Epithelial cell of esophagus (primary cell): ENCODE measurements at places on chromosomes 5 and 9.

GRCh38 chr9:2663461-2664173, 42.0 kb downstream of the VLDLR start:
- no peak for DNase-seq

DNA sequence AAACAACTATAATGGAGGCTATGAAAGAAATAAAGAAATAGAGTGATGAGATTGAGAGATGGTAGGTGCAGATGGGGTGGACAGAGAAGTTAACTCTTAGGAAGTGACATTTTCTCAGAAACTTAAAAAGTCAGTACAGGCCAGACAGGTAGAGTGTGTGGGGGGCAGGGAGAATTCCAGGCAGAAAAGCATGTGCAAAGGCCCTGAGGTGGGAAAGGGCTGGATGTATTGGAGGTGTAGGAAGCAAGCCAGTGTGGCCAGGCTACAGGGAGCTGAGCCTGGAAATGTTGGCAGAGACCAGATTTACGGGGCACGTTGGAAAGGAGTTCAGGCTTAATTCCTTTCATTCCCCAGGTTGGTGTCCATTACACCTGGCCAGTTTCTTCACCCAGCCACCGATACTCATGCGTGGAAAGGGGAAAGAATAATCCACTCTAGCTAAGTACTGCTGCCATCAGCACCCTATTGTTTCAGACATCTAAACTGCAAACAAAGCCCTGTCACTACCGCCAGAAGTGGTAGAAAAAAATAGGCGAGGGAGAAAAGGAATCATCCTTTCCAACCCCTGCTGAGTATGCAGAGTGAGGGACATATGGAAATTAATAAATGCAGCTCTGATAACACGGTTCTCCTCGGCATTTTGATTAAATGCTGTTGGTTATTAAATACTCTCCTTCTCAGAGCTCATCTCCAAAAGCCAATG, 116.8 kb upstream of the GPR151 start:
- no peak for DNase-seq

DNA sequence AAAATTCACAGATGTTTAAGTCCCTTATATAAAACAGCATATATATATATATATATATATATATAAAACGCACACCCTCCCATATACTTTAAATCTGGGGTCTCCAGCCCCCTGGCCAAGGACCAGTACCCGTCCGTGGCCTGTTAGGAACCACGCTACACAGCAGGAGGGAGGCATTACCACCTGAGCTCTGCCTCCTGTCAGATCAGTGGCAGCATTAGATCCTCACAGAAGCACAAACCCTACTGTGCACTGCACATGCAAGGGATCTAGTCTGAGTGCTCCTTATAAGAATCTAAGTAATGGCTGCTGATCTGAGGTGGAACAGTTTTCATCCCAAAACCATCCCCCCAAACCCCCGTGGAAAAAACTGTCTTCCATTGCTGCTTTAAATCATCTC, 9.0 kb downstream of the PSIP1 start:
- no peak for DNase-seq

DNA sequence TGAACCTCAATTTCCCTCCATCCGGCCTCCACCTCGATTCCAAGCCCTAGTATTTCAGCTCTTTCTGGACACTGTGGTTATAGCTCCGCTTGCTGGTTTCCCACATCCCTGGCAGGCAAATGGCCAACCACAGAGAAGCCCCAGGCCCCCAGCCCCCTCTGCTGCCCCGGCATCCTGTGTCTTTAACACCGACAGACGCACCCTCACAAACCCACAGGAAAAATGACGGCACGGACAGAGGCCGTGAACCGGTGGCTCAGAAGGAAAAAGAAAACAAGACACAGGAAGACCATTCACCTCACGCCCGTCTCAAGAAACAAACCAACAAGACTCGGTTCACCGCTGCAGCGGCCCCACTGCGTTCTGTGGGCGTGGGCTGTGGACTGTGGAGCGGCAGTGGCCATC, 1.5 kb upstream of the CLIC3 start:
- no peak for DNase-seq

- DNase-seq = no peak
These were observed 6.2 kb upstream of the TMEM171 start for GRCh38 chr5:73114044-73114688.

- DNase-seq = peak; percentile 64
These were observed 19.3 kb upstream of the SMIM32 start for GRCh38 chr5:136212252-136212721.
